Activated CD4-positive, alpha-beta T cell treated with anti-CD3 and anti-CD28 coated beads for 36 hours (primary cell): ENCODE measurements at places on chromosomes 1 and 21. TPM values are rescaled to one million over a fixed set of nuclear protein-coding genes. Genes with fewer than 3 reads are reported as not detected.

The BCL2L15 gene
- 1.3 TPM for total RNA-seq

The TNN gene
- 0.05 TPM for total RNA-seq

DNA sequence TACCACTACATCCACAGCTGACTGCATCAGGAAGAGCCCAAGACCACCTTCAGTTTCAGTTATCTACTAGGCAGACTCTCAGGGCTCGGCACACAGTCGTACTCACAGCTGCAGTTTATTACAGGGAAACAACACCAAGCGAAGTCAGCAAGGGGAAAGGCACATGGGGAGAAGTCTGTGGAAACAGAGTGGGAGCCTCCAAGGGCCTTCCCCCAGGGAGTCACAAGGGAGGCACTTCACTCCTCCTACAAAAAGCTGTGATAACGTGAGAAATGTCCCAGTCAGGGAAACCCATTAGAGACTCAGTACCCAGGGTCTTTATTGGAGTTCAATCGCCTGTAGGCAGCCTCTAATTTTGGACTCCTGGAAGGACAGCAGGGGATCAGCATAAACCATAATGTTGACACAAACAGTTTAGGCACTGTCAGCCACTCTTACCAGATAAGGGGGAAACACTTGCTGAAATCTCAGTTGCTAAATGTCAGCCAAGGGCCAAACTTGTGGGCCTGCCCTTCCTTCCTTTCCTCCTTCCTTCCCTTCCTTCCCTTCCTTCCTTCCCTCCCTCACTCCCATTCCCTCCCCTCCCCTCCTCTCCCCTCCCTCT lies 444.0 kb downstream of the SMYD3 start:
- no peak for DNase-seq

DNA sequence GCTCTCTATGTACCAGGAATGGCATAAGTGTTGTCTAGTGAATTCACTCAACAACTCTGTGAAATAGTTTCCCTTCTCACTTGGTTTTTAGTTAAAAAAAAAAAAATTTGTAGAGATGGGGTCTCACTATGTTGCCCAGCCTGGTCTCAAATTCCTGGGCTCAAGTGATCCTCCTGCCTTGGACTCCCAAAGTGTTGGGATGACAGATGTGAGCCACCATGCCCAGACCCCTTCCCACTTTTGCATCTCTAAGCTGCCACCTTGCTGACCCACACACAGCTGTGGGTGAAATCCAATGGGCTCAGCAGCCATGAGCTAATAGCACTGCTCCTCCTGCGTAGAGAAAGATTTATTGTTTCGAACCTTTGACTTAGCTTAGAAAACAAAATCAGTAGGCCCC lies 33.5 kb downstream of the NEK2 start:
- no peak for DNase-seq

- DNase-seq = no peak
Measured at GRCh38 chr1:228352677-228353481, 53.8 kb downstream of the TRIM11 start.
